Activated T-cell treated with anti-CD3 and anti-CD28 coated beads for 24 hours (primary cell): ENCODE measurements at places on chromosomes 2 and 18.

DNA sequence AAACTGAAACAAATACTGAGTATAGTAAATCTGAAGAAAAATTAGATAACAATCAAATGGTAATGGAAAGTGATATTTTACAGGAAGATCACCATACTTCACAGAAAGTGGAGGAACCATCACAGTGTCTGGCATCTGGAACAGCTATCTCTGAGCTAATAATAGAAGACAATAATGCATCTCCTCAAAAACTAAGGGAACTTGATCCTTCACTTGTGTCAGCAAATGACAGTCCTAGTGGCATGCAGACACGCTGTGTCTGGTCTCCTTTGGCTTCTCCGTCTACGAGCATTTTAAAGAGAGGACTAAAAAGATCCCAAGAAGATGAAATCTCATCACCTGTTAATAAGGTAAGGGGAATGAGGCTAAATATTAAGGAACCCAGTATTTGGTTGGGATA lies 56.1 kb downstream of the RIF1 start:
- DNase-seq = no peak

DNA sequence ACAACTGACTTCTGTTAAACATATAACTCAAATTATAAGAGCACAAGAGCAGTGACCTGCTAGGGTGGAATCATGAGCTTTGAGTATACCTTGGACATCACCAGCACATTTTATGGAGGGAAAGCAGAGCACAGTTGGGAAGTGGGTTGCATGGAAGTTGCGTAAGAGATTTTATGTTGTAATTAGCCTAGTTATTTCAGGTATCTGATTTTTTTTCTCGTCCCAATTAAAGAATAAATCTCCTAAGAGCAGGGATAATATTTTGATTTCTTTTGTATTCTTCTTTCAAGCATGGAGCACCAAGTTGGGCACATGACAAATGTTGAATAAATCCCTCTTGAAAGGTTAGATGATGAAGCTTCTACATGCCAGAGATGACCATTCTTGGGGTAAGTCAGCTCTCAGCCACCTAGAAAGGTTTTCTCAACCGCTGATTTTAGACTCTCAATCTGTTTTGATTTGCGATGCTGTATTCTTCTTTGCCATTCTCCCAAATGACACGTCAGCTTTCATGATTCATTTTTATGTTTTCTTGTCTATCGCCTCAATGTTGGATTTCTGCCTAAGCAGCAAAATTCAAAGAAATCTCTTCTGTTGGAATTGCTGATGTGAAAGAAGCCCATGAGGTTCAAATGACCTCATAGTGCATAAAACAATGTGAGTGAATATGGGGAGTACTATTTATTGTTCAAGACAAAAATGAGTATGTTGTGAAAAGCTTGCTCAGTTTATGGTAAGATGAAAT lies 15.3 kb upstream of the FN1 start:
- no peak for DNase-seq

GRCh38 chr2:240982821-240983281 lies 15.6 kb upstream of the SNED1 start:
- no peak for DNase-seq

DNA sequence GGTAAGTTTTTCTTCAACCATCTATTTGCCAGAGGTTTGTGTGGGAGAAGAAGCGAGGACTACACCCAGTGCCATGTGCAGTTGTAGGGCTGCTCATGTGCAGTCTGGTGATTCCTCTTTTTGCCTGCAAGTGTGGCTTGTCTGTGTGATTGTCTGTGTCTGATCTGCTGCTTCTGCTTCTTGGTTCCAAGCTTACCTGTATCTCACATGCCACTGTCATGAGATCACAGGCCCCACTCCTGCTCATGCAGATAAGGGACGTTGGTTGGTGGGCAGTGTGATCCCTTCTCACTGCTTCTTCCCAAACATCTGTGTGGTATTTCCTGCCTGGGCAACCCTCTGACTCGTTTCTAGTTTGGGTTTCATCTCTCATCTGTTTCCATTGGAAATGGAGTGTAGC lies 27.1 kb downstream of the RRM2 start:
- no peak for DNase-seq

GRCh38 chr2:53516650-53517049 lies 251.0 kb upstream of the CHAC2 start:
- DNase-seq = no peak
